ENCODE measurements at places on chromosomes 2 and 18. TPM values are rescaled to one million over a fixed set of nuclear protein-coding genes. Genes with fewer than 3 reads are reported as not detected.

DNA sequence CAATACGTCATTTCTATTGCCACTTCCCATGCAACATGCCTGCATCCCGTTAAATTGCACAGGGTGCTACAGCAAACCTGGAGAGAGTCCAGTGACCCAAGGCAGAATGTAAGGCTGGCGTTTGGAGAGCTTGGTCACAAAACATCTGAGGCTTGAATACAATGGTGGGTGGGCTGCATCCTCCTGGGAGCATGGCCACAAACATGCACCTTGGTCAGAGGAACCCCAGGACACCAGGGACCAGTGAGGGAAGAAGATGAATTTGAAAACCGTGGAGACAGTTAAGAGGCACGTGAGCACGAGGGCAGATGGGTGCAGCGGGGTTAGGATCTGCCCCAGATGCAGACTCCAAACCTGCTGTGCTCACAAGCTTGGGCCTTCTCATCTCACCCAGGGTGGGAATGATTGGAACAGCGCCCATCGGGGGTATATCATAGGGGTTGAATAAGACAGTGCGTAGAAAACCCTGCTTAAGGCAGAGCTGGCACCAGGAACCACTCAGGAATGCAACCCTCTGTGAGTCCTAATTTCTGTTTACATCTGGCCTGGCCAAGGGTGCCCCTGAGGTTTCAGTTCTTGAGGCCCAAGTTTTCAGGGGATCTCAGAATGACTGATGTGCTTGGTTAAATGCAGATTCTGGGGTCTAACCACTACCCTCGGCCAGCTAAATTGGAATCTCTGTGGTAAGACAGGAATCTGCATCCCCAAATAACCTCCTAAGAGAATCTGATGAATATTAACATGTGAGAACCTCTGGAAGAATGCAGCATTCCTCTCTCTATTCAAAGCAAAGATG, 97.2 kb downstream of the ARL4C start:
- no peak for DNase-seq

- no peak for DNase-seq
Measured at GRCh38 chr2:130828461-130828860, 8.3 kb upstream of the ARHGEF4 start.

GRCh38 chr2:75545922-75546321, 14.8 kb downstream of the EVA1A start:
- DNase-seq: no peak

- peak; percentile 56 for DNase-seq
Measured at GRCh38 chr18:74994502-74995418, 214.2 kb downstream of the PTGR3 start.

The SKOR2 gene
- total RNA-seq: not detected

Measured in Peyer's patch (tissue), 4 donors.